ENCODE measurements at places on chromosomes 4 and X.

DNA sequence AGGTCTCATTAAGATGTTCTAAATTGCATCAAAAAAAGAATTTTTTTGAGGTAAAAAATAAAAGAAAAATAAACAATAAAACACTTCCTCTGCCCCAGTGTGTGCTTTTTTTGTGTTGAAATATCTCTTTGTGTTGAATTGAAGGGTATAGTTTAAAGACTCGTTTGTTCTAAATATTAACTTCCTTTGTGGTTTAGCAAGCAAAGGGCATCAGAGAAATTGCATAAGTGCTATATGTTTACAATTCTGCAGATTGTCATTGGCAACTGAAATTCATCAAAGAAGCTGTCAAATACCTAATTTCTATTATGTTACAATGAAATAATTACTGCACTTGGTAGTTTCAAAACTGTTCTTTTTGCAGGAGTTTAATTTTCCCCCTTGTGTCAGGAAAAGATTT is 260.5 kb downstream of the DKK2 start:
- DNase-seq: no peak

DNA sequence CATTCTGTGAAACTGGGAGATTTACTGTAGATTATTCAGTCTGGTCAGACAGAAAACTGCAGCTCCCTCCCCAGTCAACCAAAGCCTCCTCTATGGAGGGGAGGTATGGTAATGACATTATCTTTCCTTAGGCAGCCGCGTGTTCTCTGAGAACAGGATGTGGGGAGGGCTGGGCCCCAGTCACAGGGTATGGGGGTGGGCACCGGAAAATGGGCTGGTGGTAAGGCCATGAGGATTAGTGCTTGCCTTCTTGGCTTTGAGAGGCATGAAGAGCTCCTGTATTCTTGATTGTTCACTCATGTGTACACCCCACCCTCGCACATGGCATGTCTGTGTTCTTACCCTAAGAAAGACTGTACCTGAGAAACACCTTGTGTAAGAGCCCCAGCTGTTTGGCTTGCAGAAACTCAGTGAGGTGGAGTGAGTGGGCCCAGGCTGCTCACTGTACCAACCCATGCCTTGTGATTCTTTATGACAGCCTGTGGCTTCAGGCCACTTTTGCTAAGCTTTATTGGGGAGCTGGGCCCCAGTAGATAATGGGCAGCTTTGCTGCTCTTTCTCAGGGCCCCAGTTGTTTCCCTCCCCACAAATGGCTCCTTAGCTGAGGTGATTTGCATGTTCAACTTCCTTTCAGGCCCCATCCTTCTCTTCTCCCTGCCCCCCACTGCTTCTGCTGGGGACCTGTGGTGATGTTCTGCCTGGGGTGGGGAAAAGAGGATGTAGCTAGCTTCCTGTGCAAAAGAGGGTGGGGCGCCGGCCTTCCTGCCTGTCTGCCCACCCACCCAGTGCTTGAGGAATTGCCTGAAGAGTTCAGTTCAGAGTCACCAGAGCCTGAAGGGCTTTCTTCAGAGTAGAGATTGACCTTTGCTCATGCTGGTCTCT is 30.7 kb downstream of the MSN start:
- DNase-seq: peak; percentile 50

- DNase-seq: peak; percentile 30
Observed at GRCh38 chrX:107135049-107135964, 16.7 kb upstream of the RBM41 start.

GRCh38 chr4:109631532-109632108 is 71.6 kb downstream of the MCUB start:
- peak; percentile 2 for DNase-seq

DNA sequence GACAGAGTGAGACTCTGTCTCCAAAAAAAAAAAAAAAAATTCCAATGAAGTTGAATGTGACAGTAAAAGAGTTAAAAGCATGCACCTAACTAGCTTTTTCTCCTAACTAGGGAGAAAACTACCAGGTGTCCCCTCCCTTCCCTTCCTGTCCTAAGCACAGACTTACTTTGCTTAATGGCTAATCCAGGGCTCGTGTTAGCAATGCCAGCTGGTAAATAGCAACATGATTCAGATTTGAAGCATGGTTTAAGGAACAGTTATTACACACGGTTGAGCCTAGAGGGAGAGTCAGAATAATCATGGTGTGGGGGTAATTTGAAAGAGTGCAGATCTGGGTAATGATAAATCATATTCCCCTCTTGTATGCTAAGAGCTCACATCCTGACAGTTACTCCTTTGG is 338.3 kb downstream of the STIM2 start:
- DNase-seq: no peak
